ENCODE measurements at places on chromosomes 1 and 21. TPM values are rescaled to one million over a fixed set of nuclear protein-coding genes. Genes with fewer than 3 reads are reported as not detected.

B3GALT5 gene
- 0.17 TPM for total RNA-seq

FAM163A gene
- not detected for total RNA-seq

FAM72C gene
- 0.09 TPM for total RNA-seq

MATN1 gene
- total RNA-seq = not detected

KRTAP12-2 gene
- total RNA-seq = not detected

OR2L8 gene
- not detected for total RNA-seq

WDTC1 gene
- total RNA-seq = 18.8 TPM

CD53 gene
- not detected for total RNA-seq

C8B gene
- total RNA-seq = not detected

CD2 gene
- not detected for total RNA-seq

SELP gene
- total RNA-seq = not detected

ERG gene
- under 0.01 TPM for total RNA-seq

RGS7 gene
- total RNA-seq = under 0.01 TPM

AMY1B gene
- not detected for total RNA-seq
